AG04450 (cell line): ENCODE measurements at places on chromosomes 6 and 20.

- no peak for DNase-seq
Measured at GRCh38 chr20:37228082-37228481, 33.5 kb downstream of the GHRH start.

GRCh38 chr20:57378646-57379262 is 12.4 kb upstream of the RBM38 start:
- DNase-seq, result no peak

- no peak for DNase-seq
Measured at GRCh38 chr6:75213112-75213511, 7.3 kb upstream of the COL12A1 start.

DNA sequence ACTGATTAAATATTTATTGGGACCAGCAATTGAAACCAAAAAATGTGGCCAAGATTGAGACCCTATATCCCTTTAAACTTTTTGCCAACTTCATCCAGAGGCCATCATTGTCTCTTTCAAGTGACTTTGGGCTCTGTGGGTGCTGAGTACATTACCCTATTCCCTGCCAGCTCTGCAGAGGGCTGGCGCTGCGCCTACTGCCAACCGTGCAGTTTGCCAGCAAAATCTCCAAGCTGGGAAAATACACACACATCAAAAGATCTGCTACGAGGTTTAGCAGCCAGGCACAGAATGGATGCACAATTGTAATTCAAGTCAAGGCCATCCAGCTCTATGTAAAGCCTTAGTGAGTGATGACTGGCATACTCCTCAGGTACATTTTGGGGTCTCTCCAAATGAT is 125.0 kb downstream of the CBLN4 start:
- no peak for DNase-seq

- no peak for DNase-seq
Measured at GRCh38 chr20:35108921-35109320, 16.3 kb upstream of the TRPC4AP start.

- no peak for DNase-seq
Measured at GRCh38 chr20:58707770-58708169, 15.2 kb downstream of the NPEPL1 start.

GRCh38 chr20:12970372-12970821 is 38.4 kb upstream of the SPTLC3 start:
- DNase-seq, result peak; percentile 16

- DNase-seq, result no peak
Measured at GRCh38 chr6:159914565-159914923, 23.8 kb downstream of the MAS1 start.

- DNase-seq, result peak; percentile 18
Measured at GRCh38 chr20:35600993-35601973, 14.3 kb upstream of the SPAG4 start.

DNA sequence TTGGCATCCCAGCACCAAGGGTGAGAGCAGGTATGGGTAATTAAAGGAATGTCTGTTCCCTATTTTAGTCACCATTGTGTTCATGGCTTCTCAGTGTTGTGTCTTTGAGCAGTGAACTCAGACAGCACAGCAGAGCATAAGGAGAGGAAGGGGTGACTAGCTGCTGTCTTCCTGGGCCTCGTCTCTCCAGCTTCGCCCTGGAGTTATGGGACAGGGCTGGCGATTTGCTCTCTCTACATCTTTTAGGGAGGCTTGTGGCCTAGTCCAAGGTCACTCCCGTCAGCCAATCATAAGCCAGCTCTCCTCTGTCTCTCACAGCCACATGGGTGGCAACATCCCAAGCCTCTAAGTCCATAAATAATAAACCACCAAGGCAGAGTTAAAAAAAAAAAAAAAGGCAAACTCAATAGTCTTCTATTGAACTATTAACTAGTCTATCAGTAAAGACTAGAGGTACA is 7.3 kb downstream of the CST3 start:
- DNase-seq, result no peak

GRCh38 chr6:153800580-153801188 is 238.4 kb upstream of the OPRM1 start:
- no peak for DNase-seq

DNA sequence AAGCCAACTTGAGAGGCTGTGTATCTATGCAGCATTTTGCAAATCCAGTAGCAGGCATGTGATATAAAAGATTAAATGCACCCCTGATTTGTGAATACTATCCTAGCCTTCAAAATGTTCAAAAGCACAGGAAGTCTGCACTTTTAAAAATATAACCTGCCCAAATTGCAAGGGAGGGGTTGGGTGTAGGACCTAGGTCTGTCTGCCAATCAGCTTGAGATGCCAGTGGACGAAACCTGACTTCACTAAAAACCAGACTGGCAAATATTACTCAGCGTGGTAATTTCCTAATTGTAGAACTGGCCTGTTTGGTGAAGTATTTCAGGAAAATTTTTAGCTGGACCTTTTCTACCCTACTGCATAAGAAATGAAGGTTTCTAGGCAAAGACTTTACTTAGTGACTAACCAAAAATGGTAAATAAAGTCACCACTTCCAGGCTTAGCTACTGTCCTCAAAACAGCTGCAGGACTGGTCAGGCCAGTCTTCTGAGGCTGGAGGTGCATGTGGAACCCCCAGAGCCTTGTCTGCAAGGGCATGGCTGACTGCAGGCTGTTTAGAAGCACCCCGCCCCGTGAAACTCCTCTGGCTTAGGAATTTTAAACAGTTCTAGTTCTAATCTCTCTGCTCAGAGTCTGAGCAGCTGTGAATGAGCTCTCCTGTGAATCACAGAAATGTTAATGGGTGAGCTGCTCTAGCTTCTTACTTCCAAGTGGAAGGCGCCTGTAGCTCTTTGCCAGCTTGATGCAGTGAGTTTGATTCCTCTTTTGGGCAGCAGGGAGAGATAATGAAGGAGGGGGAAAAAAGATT is 104.4 kb upstream of the ESR1 start:
- no peak for DNase-seq

- DNase-seq, result no peak
Measured at GRCh38 chr6:32355018-32355417, 16.7 kb downstream of the TSBP1 start.

- DNase-seq, result no peak
Measured at GRCh38 chr6:135938576-135939207, 87.2 kb downstream of the PDE7B start.

DNA sequence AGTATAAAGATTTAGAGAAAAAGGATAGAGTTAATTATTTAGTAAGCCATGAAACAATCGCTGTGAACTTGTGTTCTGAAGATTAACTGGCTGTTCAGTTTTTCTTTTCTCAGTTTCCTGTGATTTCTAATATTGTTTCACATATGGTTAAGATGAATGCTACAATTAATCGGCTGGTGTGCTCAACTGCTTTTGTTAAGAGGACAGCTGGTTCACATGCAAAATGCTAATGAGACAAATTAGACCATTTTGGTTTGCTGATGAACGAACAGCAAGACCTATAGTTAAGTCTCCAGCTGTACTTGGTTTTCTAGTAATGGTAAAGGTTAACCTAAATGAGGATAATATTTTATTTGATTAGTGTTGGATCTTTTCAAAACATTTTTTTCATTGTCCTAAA is 10.8 kb upstream of the NHSL1 start:
- no peak for DNase-seq

DNA sequence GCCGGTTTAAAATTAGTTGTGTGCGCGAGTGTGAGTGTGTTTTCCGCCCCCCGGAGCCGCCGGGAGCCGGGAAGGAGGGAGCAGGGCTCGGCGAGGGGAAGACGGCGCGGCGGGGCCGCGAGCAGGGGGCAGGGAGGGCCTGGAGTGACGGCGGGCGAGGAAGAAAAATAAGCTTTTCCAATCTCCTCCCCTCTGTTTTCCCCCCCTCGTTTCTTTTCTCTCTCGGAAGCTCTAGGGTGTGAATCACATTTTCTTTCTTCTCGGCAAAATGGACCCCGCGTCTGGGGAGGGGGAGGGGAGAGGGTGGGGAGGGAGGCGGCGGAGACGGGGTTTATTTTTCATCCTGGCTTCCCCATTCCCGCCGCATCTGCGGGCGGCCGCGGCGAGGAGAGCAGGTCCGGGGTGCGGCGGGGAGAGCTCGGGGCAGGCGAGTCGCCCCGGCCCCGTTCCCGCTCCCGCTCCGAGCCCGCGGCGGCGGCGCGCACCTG is 881 bp downstream of the BICRAL start:
- DNase-seq, result peak; percentile 84

DNA sequence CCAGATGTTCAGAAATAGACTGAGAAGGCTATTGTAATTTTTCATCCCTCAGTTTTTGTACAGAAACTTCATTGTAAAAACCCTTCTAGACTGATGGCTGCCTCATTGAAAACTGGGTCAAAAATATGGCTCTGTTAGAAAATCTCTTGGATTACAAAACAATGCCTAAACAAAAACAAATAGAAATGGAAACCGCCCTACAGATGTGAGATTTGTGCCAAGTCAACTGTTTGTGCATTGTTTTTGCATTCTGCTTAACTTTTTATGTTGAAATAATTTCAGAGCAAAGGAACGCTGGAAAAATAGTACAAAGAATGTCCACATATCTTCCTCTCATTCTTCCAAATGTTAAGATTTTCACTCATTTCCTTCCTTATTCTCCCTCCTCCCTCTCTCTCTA is 425.1 kb downstream of the FOXA2 start:
- no peak for DNase-seq

DNA sequence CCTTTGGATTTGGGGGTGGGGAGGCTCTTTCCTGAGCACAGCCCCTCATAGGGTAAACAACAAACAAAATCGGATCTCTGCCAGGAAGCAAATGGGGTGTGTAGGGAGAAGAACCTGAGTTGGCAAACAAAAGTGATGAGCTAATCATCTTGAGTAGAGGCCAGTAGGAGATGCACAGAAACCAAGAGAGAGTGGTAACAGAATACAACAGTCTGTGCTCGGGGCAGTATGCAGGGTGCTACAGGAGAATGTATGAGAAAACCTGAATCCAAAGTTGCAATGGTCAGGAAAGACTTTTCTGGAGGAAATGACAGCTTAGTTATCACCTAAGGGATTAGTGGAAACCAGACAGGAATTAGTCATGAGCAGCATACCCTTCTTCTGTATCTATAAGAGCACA is 177.8 kb downstream of the CDKAL1 start:
- no peak for DNase-seq

GRCh38 chr6:21128601-21129000 is 464.9 kb upstream of the SOX4 start:
- DNase-seq, result no peak

DNA sequence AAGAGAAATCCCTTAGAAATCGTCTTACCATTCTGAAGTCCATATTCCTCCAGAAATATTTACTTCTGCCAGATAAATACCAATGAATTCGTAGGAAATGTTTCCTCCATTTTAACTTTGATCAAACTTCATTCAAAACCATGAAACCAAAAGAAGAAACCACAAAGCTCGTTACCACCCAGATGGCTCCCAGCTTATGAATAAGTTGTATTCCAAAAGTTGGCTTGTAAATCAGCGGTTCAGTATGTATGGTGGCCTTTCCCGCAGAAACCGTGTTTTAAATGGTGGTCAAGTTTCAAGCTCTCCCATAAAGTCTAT is 73.6 kb upstream of the RIPOR2 start:
- DNase-seq, result no peak

DNA sequence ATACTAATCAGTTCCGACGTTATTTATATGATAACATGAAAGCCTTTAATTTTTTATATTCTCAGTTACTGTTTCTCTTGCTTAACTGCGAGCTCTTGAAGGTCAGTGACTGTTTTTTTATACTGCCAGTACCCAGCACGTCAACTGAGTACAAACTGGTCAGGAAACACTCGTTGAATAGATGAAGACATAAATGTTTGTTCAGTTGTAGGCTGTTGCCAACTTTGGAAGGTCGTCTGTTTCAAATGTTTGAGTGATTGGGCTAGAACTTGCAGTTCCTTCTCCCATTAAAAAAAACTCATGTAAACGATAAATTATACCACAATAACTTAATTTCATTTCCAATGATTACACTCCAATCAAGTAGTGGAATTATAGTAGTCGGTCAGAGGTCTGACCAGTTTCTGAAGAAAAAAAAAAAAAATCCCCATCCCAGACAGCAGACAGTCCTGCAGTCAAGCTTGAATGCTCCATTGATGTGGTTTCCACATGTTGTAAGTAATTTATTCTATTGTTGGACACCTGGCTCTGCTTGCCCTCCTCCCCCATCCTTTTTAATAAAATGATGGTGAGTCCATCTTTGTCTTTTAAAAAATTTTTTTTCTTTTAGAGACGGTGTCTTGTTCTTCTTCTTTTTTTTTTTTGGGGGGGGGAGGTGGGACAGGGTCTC is 81.1 kb downstream of the SASH1 start:
- no peak for DNase-seq

DNA sequence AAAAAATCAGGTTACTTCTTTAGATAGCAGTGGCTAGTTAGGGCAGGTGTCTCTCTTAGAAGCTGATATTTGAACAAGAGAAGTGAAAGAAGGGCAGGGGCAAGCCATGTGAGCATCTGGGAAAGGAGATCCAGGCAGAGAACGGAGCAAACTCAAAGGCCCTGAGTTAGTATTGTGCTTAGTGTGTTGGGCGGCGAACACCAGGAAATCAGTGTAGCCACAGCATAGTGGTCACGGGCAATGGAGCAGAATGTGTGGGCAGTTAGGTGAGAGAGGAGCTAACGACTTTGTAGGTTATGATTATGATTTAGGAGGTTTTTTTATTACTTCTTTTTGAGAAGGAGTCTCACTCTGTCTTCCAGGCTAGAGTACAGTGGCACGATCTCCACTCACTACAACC is 229.3 kb downstream of the TMEM242 start:
- no peak for DNase-seq

DNA sequence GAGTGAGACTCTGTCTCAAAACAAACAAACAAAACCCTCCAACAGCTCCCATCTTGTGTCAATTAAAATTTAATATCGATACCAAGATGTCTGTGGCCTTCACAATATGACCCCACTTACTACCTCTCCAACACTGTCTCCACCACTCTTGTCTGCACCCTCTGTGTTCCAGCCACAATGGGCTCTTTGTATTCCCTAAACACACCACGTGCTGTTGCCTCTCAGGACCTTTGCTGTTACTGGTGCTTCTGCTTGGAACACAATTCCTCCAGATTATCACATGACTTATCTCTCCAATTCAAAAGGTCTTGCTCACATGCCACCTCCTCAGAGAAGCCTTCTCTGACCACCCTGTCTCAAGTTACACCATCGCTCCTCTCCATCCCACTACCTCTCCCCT is 6.0 kb upstream of the HCK start:
- DNase-seq, result no peak
